ENCODE measurements at places on chromosomes 7 and 10.

DNA sequence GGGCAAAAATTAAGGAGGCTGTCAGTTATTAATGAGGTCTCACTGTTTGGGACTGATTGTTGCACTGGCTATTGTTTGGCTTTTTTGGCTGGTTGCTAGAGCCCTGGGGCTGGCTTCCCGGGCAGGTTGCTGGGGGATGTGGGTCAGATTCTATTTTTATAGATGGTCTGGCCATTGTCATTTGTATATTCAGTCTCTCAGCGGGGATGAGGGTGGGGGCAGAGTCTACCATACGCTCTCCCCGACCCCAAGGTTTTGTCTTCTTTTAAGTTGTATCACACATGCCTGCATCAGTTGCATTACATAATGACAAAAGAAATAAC, 84.3 kb upstream of the GRB10 start:
- no peak for DNase-seq

DNA sequence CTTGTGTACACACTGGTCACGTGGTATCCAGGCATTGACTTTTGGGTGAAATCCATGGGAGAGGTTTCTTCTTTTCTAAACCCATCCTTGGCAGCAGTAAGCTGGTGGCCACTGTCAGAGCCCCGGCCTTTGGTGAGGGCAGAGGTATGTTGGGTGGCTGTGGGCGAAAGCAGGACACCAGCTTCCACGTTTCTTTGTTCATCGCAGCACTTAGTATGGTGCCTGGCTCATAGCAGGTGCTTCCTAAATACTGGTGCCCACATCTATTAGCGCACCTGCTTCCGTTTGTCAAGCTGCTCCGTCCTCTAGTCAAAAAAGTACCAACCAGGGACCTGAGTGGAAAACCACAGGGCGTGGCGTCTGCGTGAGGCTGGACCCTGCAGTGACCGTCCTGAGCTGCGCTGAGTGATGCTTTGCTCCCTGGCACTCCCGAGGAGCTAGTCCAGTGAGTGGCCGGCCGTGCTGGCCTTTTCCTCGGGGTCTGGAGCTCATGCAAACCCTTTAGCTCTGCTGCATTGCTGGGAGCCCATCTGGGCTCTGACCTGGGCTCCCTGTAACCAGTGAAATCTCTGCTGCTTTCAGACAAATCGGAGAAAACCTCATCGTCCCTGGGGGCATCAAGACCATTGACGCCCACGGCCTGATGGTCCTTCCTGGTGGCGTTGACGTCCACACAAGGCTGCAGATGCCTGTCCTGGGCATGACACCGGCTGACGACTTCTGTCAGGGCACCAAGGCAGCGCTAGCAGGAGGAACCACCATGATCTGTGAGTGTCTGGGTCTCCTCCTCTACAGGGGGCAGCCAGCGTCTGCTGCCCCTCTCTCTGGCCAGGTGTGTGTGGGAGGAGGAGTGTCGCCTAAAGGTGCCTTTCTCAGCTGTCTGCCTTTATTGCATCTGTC, 5.6 kb downstream of the DPYSL4 start:
- DNase-seq, result no peak

DNA sequence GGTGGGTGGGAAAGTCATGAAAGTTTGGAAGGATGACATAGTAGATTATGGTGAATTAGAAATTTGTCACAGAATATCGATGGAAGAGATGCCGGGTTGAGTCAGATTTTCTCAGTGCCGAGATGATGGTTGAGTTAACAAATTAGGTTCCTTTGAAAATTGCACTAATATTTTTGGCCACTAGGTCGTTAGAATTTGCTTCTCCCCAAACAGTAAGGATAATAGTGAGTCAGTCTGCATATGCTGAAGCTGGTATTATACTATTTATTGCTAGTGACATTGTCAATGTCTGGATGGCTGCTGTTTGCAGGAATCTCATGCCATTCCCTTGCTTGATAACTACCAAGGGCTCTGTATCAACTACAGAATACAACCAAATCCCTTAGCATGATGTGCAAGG, 37.7 kb upstream of the MINDY3 start:
- no peak for DNase-seq

DNA sequence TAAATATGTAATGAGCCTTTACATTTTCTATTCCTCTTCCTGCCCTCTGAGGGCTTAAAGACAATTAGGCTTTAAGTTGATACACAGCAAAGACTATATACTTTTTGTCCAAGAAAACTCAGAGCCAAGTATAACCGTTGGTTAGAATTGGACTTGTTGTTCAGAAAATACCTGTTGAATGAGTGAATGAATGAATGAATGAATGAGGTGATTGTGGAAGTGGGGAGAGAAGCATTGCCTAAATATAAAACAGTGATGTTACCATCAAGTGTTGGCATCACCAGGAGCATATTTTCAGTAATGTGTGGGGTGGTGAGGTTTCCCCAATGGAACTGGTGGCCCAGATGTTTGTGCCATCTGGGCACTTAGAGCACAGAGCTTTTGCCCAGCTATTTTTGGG, 106.9 kb downstream of the AOAH start:
- no peak for DNase-seq

GRCh38 chr10:70162151-70162891, 8.0 kb downstream of the SAR1A start:
- no peak for DNase-seq

Data from NCI-H1930 (cell line).